ENCODE measurements at places on chromosomes 6 and 20.
A peak's percentile ranks its signal among the peaks of the same experiment; 100 is the strongest.

DNA sequence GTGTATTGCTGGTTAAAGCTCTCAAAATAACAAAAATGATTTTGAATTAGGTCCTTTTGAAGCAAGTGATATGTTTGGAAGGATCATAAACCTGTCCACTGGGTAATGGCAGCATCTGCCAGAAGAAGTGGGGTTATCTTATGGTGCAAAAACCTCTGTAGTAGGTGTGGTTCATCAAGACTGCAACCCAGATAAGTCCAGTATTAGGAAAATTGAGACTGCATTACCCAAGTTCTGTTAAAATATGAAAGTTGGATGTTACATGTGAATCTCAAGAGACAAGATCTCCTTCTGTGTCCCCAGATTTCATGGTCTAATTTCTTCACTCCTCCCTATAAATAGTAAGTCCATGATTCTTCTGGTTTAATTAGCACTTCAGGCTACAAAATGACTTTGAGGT, 59.4 kb downstream of the RPRD1B start:
- no peak for DNase-seq

DNA sequence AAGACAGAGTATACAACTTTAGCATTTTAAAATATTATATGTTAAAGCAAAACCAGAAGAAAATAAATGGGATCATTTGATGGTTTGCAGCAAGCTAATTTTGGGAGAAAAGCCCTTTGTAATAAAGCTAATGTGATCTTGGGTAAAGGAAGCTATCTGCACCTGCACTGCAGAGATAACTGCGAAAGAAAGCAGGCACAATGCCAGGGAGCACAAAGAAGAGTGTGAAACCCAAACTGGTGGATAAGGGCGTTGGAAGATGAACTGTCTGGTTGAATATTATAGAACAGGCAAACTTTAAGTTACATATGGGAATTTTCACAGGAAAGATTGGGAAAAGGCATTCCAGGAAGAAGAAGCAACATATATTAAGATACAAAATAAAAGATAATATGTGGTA, 179.2 kb upstream of the KHDRBS2 start:
- DNase-seq, result no peak

DNA sequence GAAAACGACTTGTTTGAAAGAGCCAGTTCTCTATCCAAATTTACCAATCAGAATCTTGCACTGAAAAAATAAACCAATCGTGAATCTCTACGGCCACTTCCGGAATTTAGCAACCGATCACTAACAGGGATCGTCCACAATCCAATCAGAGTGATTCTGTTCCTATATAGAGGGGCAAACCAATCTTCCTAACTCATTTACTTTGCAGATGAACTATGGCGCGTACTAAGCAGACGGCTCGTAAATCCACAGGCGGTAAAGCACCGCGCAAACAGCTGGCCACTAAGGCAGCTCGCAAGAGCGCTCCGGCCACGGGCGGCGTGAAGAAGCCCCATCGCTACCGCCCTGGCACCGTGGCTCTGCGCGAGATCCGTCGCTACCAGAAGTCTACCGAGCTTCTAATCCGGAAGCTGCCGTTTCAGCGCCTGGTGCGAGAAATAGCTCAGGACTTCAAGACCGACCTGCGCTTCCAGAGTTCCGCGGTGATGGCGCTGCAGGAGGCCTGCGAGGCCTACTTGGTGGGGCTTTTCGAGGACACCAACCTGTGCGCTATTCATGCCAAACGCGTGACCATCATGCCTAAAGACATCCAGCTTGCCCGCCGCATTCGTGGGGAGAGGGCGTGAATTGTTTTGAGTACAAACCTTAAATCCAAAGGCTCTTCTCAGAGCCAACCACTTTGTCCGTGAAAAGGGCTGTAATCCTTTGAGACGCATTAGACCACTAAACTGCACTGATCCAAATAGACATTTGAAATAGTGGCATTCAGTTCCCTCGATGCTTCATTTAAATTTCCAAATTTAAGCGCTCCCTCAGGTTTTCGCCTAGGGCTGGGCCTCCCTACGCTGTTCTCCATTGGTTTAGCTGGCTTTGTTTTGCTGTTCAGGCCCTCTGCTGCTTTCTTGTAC, 138.0 kb downstream of the HFE start:
- peak; percentile 50 for DNase-seq

GRCh38 chr20:995170-995569, 6.9 kb downstream of the RSPO4 start:
- DNase-seq, result no peak

- DNase-seq, result no peak
Observed at GRCh38 chr6:14017626-14018475, 93.1 kb downstream of the RNF182 start.

DNA sequence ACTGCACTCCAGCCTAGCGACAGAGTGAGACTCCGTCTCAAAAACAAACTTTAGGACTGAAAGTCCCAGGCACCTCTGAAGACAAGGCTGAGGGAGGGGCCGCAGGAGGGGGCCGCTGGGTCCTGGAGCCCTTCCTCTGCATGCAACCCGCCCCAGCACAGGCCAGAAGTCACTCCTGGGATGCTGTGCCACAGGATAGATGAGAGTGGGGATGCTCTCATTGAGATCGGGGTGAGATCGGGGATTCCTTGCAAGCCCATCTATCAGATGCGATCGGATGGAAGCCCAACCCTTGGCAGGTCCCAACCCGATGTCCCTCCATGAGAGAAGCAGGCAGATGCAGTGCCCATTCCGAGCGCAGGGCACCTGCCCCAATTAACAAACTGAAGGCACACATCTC, 66.5 kb downstream of the WDR27 start:
- DNase-seq, result no peak

GRCh38 chr6:12383448-12383847, 93.3 kb downstream of the EDN1 start:
- DNase-seq, result no peak

GRCh38 chr6:125393449-125393858, 91.7 kb upstream of the HDDC2 start:
- DNase-seq, result no peak

DNA sequence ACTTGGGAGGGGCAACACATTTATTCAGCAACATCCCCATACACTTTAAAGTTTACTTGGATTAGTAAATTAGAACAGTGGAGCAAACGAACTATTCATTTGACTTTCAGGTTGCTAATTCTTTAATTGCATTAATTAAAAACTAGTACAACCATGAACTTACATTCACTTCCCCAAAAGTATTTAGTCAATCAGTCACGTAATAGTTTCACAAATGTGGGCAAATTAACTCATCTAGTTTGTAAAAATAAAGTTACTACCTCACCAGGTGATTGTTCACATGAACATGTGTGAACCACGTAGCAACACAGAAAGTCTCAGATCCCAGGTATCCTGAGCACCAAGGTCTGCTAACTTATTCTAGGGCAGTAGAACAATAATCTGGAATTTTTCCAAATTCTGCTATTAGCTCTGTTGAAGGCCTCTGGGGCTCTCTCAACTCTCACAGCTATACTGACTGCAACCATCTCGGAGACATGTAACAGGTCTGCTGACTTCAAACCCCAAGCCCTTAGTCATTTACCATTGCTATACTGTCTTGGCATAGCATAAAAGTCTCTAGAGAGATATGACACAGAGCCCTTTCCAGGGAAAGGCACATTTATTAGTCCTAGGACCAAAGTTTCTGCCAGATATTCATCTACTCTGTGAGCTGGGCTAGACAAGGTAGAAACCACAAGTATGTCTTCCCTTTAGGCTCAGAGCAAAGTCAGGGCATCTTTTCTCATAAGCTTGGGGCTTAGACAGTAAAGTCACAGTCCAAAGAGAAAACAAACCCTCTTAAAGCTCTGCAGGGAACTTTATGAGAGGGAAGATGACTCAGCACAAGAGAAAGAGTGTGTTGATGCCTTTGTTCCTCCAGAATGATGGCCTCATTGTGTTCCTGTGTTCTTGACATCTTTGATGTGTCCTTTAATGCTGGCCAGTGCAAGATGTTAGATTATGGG, 50.9 kb upstream of the CCDC28A start:
- DNase-seq, result no peak

GRCh38 chr20:35000311-35000921, 44.7 kb downstream of the MYH7B start:
- no peak for DNase-seq
